GDM1 (cell line): ENCODE measurements at places on chromosomes 12 and 14.

DNA sequence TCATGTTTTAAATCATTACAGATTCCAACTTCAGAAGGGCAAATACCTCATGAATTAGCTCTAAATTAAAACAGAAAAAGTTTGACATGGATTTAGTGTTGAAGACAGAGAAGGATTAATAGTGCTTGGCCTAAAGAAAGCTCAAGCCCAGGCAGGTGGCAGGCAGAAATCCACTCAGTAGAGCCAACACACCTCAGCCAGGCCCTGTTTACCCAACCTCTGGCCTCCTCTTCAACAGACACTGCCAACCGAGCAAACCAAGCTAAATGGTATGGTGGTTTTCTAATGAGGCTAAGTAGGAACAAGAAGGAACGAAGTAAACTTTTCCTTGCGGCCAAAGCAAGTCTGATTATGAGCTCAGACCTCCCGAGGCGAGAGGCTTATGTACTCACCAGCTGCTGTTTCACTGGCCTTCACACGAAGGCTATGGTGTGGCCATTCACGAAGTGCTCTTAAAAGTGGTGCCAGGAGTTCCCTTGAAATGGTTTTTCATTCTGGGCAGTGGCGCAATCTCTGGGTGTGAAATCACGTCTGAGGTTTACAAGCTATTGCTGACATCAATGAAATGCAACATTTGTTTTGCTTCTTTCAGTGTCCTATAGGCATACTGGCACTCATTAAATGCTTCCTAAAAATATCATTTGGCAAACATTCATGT is 124.1 kb upstream of the LGR5 start:
- no peak for DNase-seq

DNA sequence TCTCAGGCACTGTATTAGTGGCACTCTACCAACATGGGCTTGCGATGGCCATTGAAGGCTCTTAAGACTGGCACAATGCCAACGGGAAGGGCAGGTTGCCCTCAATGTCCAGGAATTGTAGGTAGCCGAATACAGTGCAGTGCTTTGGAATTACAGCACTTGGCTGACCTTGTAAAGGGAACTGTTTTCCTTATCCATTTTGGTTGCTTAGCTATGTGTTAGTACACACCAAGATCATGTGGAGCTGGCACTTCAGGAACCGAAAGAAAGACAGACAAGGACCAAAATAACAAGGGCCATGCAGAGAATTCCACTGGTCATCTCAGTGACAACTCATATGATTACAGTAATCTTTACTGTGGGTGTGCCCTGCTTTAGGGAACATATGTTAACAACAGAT is 72.7 kb downstream of the DYRK2 start:
- no peak for DNase-seq

GRCh38 chr12:127254420-127254955 is 1012.5 kb upstream of the TMEM132C start:
- no peak for DNase-seq

- DNase-seq = no peak
Observed at GRCh38 chr12:4454315-4454860, 8.8 kb upstream of the FGF6 start.

- DNase-seq = no peak
Observed at GRCh38 chr12:109264943-109265650, 44.0 kb downstream of the FOXN4 start.

DNA sequence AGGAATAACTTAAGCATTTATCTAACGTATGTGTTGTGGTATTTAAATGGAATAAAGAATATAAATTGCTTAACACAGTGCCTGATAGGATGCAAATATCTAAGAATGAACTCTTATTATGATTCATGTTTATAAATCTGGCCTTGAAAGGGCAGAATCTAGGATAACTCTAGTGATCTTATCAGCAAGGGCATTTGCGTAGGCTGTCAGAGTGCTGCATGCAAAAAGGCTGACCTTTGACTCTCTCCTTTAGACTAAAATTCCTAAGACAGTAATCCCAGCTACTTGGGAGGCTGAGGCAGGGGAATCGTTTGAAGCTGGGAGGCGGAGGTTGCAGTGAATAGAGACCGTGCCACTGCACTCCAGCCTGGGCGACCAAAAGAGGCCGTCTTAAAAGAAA is 31.3 kb upstream of the ANP32D start:
- DNase-seq = no peak

GRCh38 chr12:47194501-47194900 is 114.7 kb upstream of the AMIGO2 start:
- DNase-seq = no peak

DNA sequence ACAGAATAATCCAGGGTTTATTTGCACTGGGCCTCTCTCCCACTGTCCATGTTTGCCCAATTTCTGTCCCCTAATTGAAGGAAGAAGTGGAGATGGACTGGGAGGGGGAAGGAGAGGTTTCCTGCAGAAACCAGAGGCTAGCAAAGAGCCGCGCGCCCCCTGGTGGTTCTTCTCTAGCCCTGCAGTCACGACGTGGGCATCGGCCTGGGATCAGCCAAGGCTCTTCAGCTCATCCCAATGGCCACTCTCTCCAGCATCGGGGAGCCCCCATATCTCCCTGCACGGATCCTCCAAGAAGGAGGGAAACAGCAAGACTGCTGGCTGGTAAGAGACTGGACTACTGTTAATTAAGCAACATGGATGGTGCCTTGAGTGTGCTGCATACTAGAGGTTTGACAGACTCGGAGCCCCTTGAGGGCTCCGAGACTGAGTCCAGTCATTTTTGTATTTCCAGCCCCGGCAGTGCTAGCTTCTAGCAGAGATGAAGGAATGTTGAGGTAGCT is 18.7 kb downstream of the ZBTB39 start:
- peak; percentile 59 for DNase-seq

DNA sequence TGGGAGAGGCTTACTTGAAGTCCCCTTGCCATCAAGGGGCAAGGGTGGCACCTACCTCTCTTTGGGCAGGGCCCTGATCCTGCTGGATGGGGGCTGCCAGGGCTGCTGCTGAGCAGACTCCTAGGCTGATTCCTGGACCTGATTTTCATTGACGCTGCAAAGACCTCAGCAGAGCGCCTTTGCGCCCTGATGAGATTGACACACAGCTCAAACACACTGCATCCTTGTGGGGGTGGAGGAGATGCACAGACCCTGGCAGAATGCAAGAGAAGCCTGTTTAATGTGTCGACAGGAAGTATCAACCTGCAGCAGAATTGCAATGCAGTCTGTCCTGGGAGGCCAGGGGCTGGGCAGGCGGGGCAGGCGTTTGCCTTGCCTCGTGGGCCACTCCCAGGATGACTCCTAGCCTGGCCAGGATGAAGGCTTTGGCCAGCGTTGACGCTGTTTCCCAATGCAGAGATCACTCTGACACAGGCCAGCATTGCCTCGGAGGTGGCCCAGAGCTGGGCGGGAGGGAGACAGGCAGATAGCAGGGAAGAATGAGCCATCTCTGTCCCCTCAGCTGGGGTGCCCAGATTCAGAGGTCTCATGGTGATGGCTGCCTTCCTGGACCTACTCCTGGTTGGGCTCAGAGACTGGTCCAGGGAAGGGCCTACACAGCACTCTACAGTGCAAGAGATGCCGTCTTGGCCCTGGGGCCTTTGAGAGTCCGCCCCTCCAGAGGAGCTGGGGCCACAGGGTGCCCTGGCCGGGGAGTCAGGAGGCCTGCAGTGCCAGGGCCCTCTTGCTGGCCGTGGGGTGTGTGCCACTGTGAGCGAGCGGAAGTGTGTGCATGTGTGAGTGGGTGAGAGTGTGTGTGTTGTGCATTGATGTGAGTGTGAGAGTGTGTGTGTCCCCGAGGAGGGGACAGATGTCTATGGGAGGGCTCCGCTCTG is 108.3 kb downstream of the KIF26A start:
- DNase-seq = no peak

GRCh38 chr12:10069099-10069498 is 29.7 kb downstream of the CLEC1A start:
- DNase-seq = peak; percentile 16

DNA sequence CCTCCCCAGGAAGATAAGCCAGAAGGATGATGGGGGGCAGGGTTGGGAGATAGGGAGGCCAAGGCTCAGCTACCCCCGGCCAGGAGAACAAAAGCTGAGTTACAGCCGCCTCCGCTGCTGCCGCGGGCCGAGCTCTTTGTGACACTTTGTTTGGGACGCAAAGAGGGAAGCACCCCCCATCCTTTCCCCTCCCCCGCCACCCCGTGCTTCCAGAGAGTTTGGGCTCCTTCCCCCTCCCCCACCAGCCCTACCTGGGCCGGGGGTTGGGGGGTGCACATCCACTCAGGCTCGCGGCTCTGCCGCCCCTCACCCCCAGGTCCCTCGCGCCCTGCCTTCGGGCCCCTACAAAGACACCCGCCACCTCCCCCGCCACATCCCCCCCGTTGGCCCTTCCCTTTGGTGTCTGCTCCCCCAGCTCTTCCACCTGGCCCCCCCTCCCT is 799 bp downstream of the ZNF219 start:
- DNase-seq = no peak

DNA sequence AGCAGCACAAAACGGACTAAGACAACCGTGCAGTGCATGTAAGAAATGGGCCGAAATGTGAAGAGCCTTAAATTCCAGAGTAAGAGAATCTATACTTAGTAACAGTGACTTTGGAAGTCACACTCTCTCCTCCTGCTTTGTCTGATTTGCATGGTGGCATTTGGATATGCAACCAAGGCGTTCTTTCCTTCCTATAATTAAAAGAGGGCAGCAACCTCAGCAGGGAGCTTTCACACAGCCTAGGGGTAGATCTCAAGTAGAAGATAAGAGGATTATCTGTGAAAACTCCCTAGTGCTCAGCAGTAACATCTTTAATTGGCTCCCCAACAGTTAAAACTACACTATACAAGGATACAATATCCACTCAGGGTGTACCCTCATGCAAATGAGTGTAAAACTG is 16.5 kb downstream of the GMFB start:
- no peak for DNase-seq

- peak; percentile 56 for DNase-seq
Observed at GRCh38 chr14:44989497-44990440, 27.8 kb downstream of the TOGARAM1 start.

DNA sequence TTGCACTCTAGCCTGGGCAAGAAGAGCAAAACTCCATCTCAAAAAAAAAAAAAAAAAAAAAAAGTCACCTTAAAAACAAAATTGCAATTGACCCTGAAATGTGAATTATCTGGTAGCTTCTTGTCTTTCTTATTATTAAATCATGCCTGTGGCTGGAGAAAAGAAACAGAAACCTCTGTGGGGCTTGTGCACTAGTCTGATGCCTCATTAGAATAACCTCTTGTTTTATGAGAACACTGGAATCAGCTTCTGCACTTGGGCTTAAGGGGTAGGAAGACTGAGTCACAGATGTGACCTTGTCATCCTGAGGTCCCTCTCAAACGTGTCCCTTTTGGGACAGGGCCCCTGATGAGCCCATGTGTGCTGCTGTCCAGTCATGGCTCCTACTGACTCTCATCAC is 237.9 kb downstream of the DACT1 start:
- DNase-seq = no peak

DNA sequence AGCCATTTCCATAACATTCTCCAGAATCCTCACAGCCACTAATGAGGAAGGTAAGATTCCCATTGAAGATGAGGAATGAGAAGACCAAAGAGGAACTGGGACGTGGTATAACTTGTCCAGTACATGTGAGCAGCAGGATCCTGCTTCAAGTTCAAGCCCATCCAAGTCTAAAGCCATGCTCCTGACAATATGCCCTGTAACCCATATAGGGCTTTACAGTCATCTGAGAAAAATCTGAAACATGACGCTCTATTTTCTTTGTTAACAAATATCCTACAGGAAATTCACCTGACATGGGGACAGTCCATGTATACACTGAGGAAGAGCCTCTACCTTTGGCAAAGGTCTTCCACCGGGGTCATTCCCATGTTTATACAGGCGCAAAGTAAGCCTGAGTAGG is 3.1 kb upstream of the ACTR6 start:
- no peak for DNase-seq

- DNase-seq = no peak
Observed at GRCh38 chr14:32378284-32378683, 49.2 kb downstream of the AKAP6 start.

DNA sequence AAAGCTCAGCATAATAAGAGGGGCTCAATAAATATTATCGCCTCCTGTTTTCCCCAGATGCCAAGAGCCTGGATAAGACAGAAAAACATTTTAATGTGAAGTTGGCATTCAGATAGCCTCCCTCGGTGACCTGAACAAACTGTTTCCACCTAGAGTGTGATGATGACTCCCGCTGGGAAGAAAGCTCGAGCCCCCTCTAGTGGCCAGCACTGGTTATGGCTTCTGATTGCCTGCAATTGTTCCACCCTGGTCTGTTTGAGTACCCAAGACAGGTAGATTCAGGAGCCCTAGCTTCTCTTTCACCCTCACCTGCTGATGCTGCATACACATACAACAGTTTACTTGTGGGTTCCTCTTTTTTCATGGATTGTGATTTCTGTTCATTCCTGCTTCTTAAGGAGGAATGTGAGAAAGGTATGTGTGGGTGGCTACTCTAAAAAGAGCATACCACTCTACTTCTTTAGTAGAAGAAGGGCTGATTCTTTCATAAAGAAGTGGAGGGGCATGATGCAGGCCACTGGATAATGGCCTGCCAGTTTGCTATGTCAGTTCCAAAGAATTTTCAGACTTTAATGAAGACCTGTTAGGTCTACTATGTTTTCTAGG is 6.4 kb downstream of the ERG28 start:
- peak; percentile 33 for DNase-seq

- no peak for DNase-seq
Observed at GRCh38 chr14:34770901-34771300, 56.5 kb upstream of the CFL2 start.

DNA sequence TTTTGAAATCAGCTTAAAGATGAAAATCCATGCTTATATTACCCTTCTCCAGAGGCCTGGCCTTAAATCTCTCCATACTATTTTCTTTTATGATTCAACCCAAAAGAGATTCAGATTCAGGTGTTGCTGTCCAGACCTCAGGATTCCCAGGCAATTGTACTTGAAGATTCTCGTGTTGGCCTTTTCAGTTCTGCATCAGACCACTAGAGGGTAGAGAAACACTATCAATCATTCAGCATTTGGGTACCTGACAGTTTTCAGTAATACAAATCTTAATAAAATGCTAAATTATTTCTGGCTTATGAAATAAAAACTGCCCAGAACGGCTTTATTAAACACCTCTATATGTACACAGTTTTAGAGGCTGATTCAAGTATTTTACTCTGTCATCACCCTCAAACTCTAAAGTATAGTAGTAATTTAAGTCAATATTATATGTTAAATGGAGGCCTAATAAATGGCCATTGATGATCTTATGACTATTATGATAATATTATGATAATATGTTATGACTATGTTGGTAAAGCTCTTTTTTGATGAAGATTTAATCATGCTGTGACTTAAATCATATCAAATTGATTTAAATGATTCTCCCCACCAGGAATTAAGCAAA is 301.1 kb downstream of the DUSP6 start:
- peak; percentile 39 for DNase-seq

GRCh38 chr12:24499151-24500146 is 449.5 kb downstream of the BCAT1 start:
- DNase-seq = no peak

- no peak for DNase-seq
Observed at GRCh38 chr12:17588968-17589367, 501.0 kb downstream of the RERGL start.

GRCh38 chr14:83004456-83005006 is 1470.9 kb upstream of the SEL1L start:
- no peak for DNase-seq

- DNase-seq = no peak
Observed at GRCh38 chr14:98189062-98189461, 1082.9 kb downstream of the BCL11B start.
